ENCODE measurements at places on chromosomes 7 and 10.

DNA sequence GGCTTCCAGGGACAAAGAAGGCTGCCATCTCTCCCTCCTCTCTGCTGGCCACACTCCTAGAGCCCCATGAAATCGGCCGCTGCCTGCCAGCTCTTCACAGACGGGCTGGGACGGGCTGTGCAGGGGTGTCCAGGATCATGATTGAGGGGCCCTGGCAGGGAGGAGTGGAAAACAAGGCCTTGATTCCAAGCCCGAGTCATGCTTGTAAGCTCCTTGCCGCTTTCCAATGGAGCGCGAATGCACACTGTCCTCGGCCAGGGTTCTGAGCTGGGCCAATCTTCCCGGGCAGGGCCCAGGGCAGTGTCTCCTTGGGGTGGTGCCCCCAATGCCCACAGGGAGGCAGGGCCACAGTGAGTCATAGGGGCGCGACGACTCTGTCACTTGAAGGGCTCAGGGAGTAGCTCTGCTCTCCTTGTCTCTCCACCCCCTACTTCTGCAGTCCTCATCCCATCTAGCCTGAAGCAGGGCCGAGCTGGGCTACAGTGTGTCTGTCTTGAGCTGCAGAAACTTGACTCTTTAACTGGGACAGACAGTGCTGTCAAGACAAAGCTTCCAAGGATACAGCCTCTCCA is 186.2 kb upstream of the SVIL start:
- DNase-seq: no peak

DNA sequence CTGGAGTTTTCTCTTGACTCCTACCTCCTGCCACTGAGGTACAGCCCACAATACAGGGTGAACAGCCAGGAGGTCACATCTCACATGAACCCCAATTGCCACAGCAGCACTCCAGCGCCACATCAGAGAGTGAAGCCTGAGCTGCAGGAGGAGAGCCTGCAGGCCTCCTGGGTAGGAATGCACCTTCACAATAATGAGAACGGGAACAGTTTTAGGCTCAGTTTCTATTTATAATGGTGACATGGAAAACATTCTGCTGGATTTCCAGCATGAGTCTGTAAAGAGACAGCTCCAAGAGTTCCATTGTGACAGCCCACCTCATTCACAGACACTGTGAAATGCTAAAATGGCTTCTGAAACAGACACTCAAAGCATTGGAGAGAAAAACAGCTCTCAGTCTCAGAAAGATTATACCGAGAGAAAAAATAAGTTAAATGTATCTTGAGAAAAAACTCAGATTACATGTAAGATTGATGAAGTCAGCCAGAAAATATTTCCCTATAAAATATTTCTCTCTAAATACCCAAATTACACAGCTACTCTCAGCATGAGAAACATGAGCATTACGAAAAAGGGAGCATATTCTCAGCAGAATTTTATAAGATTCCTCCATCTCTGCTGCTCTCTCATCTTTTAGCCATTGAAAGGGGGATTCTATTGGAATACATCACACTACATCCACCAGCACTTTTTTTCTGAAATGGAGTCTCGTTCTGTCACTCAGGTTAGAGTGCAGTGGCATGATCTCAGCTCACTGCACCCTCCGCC is 11.3 kb downstream of the ZNF680 start:
- DNase-seq: no peak

DNA sequence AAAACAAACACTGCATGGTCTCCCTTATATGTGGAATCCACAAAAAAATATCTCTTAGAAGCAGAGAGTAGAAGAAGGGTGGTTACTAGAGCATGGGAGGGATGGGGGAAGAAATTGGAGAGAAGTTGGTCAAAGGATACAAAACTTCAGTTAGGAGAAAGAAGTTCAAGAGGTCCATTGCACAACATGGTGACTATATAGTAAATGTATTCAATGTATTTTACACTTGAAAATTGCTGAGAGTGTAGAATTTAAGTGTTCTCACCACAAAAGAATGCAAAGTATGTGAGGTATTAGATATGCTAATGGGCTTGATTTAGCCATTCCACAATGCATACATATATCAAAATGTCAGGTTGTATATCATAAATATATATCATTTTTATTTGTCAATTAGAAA is 232.0 kb upstream of the CELF2 start:
- DNase-seq: no peak

DNA sequence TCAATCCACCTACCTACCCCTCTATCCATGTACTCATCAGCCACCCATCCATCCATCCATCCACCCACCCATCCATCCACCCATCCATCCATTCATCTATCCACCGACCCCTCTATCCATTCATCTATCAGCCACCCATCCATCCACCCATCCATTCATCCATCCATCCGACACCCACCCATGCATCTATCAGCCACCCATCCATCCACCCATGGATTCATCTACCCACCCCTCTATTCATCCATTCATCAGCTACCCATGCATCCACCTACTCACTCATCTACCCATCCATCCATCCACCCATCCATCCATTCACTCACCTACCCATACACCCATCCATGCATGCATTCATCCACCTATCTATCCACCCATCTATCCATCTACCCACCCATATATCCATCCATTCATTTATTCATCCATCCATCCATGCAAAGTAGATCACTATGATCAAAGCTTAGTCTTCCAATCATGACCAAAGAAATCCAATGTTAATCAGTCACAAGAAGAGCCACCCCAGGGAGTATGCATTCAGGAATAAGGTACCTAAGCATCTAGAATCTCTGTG is 27.7 kb upstream of the ZNF467 start:
- DNase-seq: no peak

GRCh38 chr10:21173802-21174714 is 276.9 kb upstream of the NEBL start:
- DNase-seq: peak; percentile 26

DNA sequence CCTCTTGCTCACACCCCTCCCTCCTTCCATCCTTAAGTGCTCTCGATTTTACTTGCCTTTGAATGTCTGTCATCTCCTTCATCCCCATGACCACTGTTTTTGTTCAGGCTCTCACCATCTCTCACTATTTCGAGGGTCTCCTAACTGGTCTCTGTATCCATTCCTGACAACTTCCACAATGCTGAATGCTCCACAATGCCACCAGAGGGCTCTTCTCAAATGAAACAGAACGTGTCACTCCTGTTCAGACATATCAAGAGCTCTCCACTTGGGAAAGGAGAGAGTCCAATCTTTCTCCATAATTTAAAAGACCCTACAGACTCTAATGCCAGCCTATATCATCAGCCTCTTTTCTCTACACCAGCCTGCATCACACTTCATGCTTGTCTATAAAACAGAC is 9.0 kb upstream of the SLC13A1 start:
- DNase-seq: no peak

DNA sequence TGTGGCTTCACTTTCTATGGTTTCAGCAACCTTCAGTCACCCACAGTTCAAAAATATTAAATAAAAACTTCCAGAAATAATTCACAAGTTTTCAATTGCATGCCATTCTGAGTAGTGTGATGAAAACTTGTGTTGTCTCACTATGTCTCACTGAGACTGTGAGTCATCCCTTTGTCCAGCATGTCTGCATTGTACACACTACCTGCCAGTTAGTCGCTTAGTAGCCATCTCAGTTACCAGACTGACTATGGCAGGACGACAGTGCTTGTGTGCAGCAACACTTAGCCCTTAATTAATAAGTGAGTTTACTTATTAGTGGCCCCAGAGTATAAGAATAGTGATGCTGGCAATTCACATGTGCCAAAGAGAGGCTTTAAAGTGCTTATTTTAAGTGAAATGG is 22.5 kb downstream of the CCDC186 start:
- DNase-seq: no peak

- DNase-seq: no peak
Measured at GRCh38 chr7:88200789-88201188, 19.0 kb downstream of the SRI start.

- no peak for DNase-seq
Measured at GRCh38 chr7:134461916-134462315, 3.0 kb upstream of the AKR1B1 start.

- no peak for DNase-seq
Measured at GRCh38 chr10:63094881-63095280, 38.2 kb upstream of the NRBF2 start.

DNA sequence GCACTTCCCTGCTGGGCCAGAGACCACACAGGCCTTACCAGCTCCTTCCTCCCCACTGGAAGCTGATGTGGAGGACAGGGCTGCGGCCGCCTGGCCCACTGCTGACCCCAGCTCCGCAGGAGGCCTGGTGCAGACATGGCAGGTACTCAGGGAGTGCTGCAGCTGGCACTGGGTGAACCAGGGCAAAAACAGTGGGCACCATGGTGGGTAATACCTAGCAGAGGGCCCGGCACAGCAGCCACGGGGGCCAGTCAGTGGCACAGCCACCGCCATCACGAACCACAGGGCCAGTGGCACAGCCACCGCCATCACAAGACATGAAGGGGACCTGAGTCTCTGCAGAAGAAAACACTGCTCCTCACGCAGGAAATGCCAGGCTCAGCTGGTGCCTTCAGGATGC is 152.6 kb upstream of the PPP2R2D start:
- DNase-seq: no peak

GRCh38 chr7:30247541-30248401 is 36.6 kb upstream of the ZNRF2 start:
- DNase-seq: no peak

DNA sequence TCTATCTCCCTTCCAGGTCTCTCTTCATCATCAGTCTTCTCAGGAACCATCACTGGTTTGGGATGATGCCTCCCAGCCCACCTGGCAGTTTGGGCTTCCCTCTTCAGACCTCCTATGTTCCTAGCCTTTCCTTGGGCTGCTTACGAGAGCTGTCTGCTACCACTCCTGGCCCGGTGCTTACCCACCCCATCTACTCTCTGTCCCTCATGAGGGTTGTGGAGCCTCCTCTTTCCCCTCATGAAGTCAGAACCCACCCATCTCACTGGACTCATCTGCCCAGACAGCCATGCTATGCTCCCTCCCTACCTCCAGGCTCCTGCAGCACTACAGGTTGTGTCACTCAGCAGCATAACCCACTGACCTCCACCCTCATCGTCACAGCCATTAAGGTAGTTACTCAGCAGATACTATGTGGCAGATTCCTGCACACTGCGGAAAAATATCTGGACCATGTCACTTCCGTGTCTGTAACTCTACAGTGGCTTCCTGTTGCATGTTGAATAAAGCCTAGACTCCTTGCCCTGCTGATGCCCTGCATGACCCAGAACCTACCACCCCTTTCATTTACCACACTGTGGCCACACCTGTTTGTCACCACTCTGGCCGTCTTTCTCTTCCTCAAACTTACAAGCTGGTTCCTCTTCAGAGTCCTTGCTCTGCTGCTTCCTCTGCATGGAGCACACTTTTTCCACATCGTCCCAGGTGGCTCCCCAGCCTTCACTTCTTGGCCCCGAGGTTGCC is 2.0 kb downstream of the DBNL start:
- no peak for DNase-seq

GRCh38 chr10:97150616-97151015 is 35.1 kb downstream of the SLIT1 start:
- DNase-seq: no peak

GRCh38 chr7:14258441-14258840 is 269.0 kb upstream of the ETV1 start:
- no peak for DNase-seq

GRCh38 chr10:114346176-114347031 is 57.9 kb downstream of the AFAP1L2 start:
- no peak for DNase-seq

DNA sequence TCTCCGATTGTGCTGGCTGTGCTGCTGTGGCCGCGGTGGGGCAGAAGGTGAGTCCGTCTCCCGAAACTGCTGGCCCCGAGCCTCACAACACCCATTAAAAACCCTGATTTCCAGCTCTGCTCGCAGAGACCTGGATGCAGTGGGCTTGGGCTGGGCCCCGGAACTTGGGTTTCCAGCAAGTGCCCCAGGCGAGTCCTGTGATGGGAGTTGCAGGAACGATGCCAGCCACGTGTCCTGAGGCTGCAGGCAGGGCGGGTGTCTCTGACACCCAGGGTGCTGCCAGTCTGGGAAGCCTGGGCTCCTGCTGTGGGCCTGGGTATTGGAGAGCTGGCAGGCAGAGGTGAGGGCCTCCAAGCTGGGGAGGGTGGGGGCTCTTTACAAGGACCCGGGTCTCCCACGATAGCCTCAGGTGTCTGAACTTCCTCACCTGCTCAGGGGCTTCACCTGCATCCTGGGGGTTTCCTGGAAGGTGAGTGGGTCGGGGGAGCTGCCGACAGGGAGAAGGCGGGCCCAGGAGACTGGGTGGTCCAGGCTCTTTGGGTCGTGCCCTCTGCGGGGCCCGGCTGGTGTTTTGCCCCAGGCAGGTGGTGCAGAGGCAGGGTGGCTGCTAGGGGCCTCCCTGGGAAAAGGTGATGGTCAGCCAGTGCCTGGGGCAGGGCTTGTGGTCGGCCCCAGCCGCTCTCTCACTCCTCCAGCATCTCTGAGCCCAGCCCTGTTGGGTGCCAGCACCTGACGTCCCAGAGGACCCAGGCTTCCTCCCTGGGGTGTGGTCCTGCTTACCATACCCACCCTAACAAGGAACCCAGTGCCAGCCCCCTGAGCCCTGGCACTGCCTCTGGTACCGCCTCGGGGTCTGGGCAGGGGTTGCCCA is 180.3 kb downstream of the DNAJB6 start:
- no peak for DNase-seq

GRCh38 chr10:89526358-89526757 is 9.0 kb downstream of the SLC16A12 start:
- DNase-seq: no peak

DNA sequence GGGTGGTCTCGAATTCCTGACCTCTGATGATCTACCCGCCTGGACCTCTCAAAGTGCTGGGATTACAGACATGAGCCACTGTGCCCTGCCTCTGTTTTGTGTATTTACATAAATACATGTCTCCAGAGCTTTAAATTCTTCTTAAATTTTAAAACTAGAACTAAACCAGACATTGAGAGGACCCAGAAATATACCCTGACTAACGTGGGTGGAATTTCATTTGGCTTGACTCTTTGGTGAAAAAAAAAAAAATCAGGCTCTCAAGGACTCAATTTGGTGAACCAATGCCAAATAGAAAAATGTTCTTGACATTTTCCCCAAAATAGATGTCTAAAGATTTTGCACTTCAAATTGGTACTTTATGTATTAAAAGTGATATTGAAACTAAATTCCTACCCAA is 16.6 kb upstream of the FAS start:
- DNase-seq: no peak

GRCh38 chr7:128032605-128033235 is 1.5 kb upstream of the LRRC4 start:
- no peak for DNase-seq

DNA sequence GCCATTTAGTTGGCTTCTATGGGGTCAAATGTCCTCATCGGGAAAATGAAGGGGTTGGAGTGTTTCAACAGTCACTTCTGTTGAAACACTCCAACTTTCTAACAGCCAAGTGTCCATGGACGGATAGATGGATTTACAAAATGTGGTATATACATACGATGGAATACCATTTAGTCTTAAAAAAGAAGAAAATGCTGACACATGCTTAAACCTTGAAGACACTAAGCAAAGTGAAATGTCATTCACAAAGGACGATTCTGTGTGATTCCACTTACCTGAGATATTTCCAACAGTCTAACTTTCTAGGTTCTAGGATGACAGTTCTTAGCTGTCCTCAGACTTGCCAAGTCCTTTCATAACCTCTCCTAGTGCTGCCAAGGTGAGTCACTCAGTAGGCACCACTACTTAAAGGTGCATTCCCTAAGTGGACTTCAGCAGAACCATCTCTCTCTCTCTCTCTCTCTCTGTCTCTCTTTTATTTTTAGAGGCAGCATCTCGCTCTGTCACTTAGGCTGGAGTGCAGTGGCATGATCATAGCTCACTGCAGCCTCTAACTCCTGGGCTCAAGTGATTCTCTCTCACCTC is 69.0 kb downstream of the DENND2A start:
- DNase-seq: no peak

Data from stimulated activated CD4-positive, alpha-beta T cell treated with anti-CD3 and anti-CD28 coated beads, Interleukin-2, amount 100 ng/mL, for 24 hours (primary cell).